Activated CD8-positive, alpha-beta memory T cell treated with anti-CD3 and anti-CD28 coated beads, Interleukin-2, amount 50 U/mL, for 48 hours (primary cell): ENCODE measurements at places on chromosomes 2 and 18.

DNA sequence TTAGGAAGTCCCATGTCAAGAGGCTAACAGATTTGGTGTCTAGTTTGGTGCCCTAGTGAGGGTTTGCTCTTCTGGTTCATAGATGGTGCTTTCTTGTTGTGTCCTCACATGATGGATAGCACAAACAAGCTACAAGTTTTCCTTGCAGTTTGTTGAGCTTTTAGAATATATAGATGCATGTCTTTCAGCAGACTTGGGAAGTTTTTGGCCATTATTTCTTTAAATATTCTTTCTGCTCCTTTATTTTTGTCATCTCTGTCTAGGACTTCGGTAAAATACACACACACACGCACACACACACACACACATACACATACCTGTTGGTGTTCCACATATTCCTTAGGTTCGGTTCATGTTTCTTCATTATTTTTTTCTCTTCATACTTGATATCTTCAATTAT, 81.5 kb upstream of the TEX51 start:
- DNase-seq: no peak

GRCh38 chr2:144629935-144630334, 110.0 kb upstream of the ZEB2 start:
- no peak for DNase-seq

DNA sequence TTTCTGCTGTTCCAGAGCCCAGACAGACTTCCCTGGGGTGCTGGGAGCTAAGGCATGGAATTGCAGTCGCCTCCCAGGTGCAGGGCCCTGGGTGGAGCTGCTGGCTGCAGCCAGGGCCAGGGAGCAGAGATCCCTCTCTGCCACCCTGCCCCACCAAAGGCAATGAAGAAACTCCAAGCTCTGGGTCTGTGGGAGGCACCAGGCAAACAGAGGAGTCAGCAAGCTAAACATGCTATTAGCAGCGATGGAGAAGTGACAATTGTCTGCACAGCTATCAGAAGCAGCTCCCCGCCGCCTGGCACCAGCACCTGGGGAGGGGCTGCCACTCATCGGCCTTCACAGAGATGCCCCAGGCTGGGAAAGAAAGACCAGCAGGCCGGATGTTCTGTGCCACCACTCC, 28.0 kb upstream of the COX5B start:
- no peak for DNase-seq

- DNase-seq: no peak
Observed at GRCh38 chr18:21300035-21300907, 58.2 kb downstream of the GREB1L start.

GRCh38 chr2:33213244-33213643, 263.2 kb upstream of the RASGRP3 start:
- no peak for DNase-seq

- DNase-seq: no peak
Observed at GRCh38 chr18:25164848-25165811, 186.8 kb downstream of the ZNF521 start.

GRCh38 chr2:133838642-133839365, 270.5 kb upstream of the NCKAP5 start:
- no peak for DNase-seq

DNA sequence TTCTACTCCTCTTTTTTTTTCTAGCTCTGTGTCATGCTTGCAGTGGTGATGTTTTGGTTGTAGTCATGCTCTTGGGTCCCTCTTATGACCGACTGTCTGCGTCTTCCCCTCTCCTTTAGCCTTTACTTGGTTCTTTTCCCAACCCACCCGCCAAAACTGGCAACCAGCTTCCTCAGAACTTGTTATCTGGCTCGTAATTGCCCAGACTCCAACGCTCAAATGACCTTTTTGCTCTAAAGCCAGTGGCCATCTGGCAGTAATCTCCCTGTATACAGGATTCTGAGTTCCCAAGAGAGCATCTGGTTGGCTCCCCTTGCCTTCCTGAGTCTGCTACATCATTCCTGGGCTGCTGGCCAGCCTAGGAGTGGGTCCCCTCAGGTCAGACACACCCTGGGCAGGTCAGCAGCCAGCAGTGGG, 147.2 kb downstream of the MGAT5 start:
- DNase-seq: no peak

- peak; percentile 73 for DNase-seq
Observed at GRCh38 chr2:168346725-168347477, 99.5 kb upstream of the STK39 start.

- DNase-seq: no peak
Observed at GRCh38 chr2:142052220-142052863, 78.5 kb downstream of the LRP1B start.

DNA sequence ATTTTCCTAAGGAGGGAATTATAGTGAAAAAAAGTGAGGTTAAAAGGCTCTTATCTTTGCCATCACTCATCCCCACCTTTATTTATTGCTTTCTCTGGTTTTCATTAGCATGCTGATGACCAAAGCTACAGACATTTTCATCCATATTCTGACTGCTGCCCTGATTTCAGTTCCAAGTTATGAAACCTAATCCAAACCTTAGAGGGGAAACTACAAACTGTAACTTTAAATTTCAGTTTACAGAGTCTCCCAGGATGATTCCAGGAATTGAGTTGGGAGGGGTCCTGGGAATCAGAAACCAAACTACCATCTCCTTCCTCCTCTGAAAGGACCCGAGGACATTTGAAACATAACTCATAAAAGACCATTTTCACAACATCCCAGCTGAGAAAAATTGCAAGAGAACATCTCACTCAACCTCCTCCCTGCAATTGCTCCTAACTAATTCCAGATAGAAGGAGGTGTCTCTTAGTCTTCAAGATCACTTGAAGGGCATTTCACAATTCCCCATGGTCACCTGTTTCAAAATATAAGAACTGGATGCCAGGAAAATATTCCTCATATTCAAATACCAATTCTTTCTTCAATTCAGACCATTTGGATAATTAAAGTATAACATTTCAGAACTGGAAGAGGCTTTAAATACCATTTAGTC, 520.6 kb downstream of the TNS1 start:
- DNase-seq: no peak

- DNase-seq: no peak
Observed at GRCh38 chr2:191526536-191526935, 151.4 kb upstream of the NABP1 start.

GRCh38 chr2:222653280-222653679, 2.6 kb downstream of the FARSB start:
- no peak for DNase-seq

- DNase-seq: no peak
Observed at GRCh38 chr18:5717256-5717655, 173.5 kb upstream of the EPB41L3 start.

DNA sequence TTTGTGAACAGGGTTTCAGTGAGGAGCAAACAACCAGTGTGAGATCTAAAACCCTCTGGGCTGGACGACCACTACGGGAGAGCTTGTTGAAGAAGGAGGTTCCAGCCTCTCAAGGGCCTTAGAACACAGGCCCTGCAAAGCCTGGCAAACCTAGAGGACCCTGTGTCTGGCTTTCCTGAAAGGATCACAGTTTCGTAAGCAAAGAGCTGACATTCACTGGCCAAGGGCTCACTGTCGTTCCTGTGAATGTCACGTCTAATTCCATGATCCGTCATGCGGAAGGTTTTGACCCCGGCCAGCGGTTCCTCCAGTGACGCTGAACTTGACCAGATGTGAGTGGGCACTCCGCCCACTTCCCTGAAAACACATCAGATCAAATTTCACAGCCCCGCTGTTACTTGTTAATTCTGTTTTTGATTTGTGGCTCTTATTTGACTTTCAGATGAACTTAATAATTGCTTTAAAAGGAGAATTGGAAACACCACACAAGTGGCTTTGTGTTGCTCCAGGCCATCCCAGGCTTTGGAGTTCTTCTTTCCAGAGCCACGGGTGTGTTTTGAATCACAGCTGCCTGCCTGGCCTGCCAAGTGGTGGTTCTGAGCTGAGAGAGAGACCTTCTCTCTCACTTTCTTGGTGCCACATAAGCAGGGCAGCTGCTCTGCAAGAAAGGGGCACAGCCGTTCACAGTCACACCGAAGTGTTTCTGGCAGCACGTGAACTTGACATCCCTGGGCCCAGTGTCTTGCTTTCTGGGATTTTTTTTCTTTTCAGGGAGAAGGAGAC, 308.4 kb downstream of the NDUFA10 start:
- DNase-seq: no peak

- no peak for DNase-seq
Observed at GRCh38 chr2:175567435-175568061, 386.0 kb upstream of the ATP5MC3 start.

- no peak for DNase-seq
Observed at GRCh38 chr2:169143998-169144397, 74.6 kb downstream of the DHRS9 start.

DNA sequence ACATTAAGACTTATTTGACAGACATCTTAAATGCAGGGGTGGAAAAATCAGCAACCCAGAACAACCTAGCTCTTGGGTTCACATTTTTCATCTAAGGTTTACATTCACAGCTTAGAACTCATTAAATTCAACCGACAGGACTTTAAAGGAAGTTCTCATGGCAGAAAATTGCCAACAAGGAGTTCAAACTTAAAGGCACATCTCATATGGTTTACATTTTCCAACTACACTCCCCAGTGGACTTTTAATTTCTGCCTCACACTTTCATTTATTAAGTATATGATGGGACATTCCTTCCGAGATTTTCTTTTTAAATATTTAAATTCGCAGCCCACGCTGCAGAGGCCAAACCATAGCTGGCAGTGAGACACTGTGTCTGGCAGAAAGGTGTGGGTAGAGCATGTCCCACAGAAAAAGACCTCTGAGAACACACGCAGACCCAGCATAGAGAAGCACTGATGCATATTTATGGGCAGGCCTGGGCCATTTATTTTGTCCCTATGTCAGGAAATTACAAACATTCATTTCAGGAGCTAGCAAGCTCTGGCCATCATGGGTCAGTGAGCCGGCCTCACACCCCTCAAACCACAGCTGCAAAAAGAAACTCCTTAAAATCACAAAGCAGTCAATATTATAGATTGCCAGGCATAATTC, 46.3 kb downstream of the STK39 start:
- no peak for DNase-seq

- no peak for DNase-seq
Observed at GRCh38 chr2:57973621-57974186, 72.9 kb upstream of the VRK2 start.

DNA sequence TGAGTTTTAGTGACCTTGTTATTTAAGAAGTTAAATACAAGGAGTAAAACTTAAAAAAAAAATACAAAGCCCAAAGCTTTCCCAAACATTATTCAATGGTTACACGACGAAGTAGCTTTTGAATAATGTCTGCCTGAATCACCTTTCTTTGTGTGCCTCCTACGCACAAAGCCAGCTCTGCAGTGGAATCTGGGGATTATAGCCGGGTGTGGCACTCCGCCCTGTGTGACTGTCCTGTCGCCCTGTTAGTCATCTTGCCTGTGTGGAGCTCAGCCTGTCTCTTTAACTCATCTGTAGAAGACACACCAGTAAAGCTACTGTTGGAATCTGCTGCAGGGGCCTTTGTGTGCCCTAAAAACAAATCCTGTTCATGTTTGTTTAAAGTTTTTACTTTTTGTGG, 79.4 kb upstream of the TCF7L1 start:
- DNase-seq: no peak

DNA sequence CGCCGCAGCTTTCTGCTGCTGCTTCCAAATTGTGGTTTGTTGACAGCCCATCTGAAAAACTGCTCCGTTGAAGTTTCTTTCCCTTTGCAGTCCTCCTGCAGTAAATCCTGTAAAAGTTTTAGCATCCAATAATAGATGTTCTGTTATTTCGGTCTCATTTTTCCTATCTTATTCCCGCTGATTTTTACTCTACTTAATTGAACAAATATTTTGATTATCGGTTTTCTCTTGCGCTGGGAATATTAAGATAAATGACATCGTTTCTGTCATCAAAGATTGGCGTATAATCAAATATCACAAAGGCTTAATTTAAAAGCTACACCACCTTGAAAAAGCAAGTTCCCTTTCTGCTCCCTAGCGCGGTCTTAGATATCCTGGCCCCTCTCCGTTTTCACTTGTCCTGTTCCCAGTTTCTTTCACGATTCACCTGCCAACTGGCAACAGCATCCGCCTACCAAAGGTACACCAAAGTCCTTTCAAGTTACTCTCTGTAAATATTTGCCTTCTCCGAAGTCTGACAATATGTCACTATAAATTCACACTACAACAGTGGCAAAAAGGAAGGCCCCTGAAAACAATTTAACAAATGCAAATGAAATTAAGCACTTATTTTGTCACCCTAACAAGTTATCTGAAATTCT, 1.0 kb upstream of the STRN start:
- no peak for DNase-seq

DNA sequence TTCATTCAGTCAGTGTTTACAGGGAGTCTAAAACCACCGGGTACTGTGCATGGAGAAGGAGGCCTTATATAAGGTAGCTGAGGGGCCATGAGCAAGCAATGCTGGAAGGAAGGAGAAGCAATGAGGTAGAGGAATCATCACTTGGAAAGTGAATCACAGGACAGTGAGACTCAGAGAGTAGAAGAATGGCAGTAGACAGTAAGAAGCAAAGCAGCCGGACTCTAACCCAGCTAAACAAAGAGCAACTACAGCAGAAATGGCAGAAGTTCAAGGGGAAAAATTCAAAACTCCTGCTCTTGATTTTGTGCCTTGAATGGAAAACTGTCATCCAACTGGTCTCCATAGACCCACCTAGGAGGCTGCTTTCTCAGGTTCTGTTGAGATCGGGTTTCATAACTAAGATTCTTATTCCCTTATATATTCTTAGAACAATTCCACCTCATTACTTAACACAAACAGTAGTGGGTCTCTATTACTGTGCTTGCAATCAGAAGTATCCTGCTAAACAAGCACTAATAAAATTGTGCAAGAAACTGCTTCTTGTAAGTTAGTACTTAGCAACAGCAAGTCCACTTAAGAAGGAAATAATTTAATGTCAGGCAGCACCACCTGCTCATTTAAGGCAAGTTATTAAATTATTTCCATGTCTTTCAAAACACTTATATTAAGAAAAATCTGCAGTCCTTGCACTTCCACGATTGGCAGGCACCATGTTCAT, 68.0 kb downstream of the RBMS1 start:
- no peak for DNase-seq

- peak; percentile 28 for DNase-seq
Observed at GRCh38 chr2:128595763-128596395, 277.2 kb upstream of the HS6ST1 start.

- DNase-seq: no peak
Observed at GRCh38 chr2:223586261-223586660, 15.9 kb downstream of the SCG2 start.

DNA sequence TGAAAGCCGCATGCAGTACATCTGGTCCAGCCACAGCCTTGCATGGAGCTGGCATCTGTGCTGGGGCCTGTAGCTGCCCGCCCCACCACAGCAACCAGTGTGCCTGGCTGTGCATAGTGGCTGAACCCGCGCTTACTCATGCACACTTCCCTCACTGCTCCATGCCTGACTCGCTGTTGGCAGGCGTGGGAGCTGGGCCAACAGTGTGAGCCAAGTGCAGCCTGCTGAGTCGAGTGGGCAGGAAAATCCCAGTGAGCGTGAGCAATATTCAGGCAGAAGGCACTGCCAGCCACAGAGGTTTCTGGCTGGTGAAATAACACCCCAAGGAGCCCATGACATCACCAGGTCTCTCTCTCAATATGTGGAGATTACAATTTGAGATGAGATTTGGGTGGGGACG, 1674.1 kb upstream of the TMEFF2 start:
- DNase-seq: no peak

- no peak for DNase-seq
Observed at GRCh38 chr2:128513116-128513960, 194.7 kb upstream of the HS6ST1 start.
